ENCODE measurements at places on chromosomes 5 and 9.
A peak's percentile ranks its signal among the peaks of the same experiment; 100 is the strongest.

- DNase-seq: no peak
These were observed 11.7 kb upstream of the FEM1C start for GRCh38 chr5:115556276-115556675.

- no peak for DNase-seq
These were observed 382 bp upstream of the CDKN2B start for GRCh38 chr9:22009506-22009867.

DNA sequence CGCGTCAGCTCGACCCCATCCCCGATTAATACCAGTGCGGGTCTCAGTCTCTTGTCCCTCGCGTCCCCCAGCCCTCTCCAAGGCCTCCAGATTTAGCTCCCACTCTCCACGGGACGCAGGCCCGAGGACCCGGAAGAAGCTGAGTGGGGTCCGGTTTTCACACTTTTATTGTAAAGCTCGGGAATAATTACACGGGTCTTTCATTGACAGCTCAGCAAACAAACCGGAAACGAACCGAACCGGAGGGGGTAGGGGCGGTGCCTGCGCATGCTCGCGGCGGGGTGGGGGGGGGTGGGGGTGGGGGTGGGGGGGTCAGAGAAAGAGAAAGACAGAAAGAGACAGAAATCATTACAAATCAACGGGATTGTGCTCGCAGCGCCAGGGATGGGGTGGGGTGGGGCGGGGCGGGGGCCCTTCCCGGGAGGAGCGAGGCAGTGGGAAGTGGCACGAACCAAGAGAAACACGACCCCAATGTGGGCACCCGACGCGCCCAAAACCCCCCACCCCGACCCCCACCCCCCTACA is 27.9 kb downstream of the PCDH1 start:
- DNase-seq: peak; percentile 11

GRCh38 chr5:98111686-98112085 is 661.8 kb upstream of the RGMB start:
- no peak for DNase-seq

DNA sequence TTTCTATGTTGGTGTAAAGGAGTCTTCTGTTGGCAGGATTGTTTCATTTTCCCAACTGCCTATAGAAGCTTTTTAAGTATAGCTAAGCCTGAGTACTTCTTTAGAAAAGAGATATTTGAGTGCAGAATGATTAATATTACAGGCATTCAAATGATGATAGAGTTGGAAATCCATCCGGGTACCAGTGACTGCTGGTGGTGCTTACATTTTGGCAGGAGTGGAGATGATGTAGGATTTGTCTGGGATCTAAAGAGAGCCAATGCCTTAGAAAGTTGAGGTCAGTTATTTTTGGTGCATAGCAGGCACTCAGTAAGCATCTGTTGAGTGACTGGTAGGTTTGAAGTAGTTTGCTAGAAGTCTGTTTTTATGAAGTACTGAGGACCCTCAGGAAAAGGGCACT is 433.5 kb downstream of the DMAC1 start:
- no peak for DNase-seq

GRCh38 chr5:2699231-2699630 is 52.2 kb downstream of the IRX2 start:
- DNase-seq: no peak

DNA sequence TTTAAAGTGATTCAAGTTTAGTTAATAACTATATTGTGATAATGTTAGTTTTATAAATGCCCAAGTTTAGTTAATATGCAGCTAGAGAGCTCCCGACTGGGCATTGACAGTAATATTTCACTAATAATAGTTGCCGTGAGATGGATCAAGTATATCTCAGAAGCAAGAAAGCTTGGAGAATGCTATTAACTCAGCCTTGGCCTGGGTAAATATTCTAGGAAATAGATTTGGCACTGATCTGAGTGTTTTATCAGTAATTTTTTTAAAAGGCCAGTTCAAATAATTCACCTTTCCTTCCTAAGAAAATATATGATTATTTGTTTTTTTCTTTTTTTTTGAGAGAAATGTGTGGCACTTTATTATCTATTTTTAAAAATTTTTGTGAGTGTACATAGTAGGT is 305.3 kb downstream of the CSNK1G3 start:
- DNase-seq: no peak

GRCh38 chr5:123605822-123606221 is 93.8 kb downstream of the CSNK1G3 start:
- DNase-seq: no peak

GRCh38 chr5:75510417-75510835 is 1.0 kb downstream of the CERT1 start:
- no peak for DNase-seq

DNA sequence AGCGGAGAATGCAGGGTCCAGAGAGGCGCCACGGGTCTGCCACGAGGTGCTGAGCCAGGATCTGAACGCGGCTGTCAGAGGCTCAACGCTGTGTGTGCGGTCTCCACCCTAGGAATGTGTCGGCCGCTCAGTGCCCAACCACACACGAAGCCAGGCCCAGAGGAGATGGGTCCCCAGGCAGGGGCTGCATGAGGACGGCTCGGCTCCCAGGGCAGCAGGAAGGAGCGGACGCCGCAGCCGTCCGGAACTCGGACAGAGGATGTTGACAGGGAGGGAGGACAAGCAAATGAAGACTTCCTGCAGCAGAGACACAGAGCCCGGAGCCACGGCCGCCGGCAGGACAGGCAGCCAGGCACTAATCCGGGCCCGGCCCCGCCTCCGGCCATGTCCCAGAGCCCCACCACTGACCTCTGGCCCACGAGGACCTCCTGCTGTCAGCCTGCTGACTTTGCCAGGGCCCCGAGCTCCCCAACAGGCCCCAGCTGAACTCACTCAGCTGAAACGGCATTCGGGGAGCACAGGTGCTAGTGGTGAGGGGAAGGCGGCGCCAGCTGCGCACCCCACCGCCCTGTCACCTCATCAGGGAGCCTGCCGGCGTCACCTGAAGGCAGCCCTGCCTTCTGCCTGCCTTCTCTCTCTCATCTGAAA is 12.7 kb downstream of the VAV2 start:
- DNase-seq: no peak

GRCh38 chr9:109411069-109411761 is 86.9 kb downstream of the PTPN3 start:
- DNase-seq: no peak

- DNase-seq: no peak
These were observed 536.5 kb upstream of the ACO1 start for GRCh38 chr9:31847963-31848362.

GRCh38 chr5:150489360-150490295 is 18.3 kb upstream of the NDST1 start:
- no peak for DNase-seq

- DNase-seq: no peak
These were observed 170.7 kb downstream of the HSPA4 start for GRCh38 chr5:133222521-133222920.

GRCh38 chr5:157918811-157919742 is 60.1 kb upstream of the CLINT1 start:
- no peak for DNase-seq

GRCh38 chr9:116389541-116390302 is 236.1 kb downstream of the PAPPA start:
- DNase-seq: no peak

DNA sequence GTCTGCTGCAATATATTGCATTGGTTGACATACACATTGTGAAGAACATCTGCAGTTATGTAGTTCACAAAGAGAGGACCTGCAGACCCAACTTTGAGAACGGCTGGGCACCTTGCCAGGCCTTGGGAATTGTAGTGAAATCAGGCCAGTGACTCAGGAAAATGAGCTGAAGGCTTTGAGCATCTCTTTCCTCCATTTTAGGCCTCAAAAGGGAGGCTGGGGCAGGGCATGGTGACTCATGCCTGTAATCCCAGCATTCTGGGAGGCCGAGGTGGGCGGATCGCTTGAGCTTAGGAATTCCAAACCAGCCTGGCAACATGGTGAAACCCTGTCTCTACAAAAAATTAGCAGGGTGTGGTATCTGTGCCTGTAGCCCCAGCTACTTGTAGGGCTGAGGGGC is 1.4 kb upstream of the IPPK start:
- DNase-seq: no peak

GRCh38 chr5:77152441-77152840 is 58.0 kb upstream of the PDE8B start:
- DNase-seq: no peak

DNA sequence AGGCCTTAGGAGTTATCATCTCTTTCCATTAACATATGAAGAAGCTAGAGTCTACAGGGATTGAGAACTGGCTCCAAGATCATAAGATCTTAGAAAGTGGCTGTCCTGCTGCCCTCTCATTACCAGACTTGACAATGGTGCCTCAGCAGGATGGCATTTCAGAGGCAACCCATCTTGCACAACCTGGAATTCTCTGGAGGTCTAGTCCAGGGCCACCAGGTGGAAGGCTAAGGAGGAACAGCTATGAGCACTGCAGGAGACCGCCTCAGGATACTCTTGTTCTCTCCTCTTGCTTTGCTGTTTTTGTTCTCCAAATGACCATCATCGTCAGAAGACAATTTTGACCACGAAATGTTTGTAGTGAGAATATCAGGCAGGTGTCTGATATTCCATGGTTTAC is 322.6 kb downstream of the FBXL17 start:
- DNase-seq: no peak

GRCh38 chr5:163366757-163367156 is 70.6 kb upstream of the CCNG1 start:
- no peak for DNase-seq

DNA sequence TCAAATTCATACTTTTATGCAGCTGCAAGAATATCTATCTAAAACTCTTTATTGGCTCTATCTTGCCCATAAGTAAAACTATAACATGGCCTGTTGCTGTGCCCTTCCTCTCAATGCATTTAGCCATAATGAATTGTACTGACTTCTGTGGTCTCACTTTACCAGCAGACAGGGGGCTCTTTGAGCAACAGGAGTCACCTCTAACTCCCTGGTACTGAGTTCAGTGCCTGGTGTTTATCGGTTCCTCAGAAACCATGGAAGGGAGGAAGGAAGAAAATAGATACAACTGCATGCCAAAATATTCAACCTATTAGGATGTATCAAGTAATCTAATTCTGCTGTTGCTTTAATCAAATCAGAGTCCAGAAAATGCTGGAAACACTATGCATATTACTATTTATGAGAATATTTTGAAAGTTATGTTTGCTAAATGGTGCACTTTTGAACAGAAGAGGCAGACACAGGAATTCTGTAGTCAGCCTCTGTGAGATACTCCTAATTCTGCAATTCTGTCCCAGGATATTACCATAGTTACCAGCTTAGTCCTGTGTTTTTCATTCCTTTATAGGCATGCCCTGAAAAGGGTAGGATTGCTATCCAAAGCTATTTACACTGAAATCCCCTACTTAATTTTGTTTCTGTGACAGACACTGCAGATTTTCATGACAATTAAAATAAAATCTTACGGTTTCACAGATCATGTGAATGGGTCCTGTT is 89.8 kb downstream of the CD180 start:
- no peak for DNase-seq

GRCh38 chr5:98095072-98095471 is 678.4 kb upstream of the RGMB start:
- no peak for DNase-seq

GRCh38 chr9:125932012-125932411 is 184.8 kb downstream of the PBX3 start:
- DNase-seq: no peak

DNA sequence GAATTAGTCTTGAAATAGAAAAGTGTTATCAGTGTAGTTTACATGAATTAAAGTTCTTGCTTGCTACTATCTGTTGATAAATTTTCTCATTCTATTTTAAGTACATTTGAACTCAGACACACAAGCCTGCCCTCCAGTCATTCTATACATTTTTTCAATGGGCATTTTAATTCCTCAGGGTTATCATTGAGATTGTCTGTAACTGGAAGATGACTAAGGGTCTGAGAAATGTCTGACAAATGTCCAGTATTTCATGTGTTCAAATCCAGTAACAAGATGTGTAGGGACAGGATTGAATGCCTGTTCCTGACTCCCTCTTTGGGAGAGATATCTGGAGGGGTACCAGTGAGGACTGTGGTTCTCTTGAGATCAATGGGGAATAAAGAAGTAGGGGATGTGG is 223.9 kb upstream of the ADAMTSL1 start:
- DNase-seq: no peak

DNA sequence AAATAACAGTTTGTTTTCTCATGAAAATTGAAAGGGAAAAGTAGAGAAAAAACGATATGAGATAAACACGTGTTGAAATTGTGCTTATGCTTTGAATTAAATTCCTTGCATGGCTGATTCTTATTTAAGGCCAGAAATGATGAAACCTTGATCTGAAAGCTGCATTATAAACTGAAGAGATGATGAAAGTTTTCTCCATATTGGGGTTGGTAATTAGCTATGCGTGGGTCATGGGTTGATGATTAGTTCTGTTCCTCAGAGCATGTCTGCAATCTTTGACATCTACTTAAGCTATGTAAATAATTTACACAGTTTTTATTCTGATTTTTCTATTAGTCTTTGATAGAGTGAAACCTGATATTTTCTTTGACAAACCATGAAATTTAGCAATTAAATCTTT is 264.1 kb downstream of the CD180 start:
- no peak for DNase-seq

- no peak for DNase-seq
These were observed 12.3 kb downstream of the TLE4 start for GRCh38 chr9:79583952-79584654.

DNA sequence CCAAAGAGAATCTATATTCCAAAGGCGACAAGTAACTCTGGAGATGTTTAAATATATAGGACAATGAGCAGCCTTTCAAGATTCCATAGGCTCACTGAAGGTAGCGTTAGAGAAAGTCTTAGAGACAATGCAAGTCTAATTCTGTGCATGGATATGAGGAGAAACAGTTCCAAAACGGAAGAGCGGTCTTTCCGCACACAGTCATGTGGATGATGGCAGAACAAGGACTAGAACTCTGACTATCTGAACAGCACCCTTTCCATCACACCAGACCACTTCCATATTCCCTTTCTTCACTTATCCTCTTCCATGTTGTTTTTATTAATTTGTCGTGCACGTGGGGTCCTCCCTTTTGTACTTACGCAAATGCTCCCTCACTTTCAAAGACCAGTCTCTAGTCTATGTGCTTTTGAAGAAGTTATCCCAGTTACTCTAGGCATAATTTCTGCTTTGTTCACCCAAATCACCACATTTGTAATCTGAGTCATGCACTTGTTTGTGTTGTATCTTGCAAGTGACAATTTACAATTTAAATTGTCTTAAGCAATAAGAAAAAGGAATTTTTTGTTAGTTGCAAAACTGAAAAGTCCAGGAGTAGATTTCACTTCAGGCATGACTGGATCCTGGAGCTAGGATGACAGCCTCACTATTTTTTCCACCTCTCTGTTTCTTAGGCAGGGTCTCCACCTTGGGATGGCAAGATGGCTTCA is 116.0 kb upstream of the ADRA1B start:
- no peak for DNase-seq

DNA sequence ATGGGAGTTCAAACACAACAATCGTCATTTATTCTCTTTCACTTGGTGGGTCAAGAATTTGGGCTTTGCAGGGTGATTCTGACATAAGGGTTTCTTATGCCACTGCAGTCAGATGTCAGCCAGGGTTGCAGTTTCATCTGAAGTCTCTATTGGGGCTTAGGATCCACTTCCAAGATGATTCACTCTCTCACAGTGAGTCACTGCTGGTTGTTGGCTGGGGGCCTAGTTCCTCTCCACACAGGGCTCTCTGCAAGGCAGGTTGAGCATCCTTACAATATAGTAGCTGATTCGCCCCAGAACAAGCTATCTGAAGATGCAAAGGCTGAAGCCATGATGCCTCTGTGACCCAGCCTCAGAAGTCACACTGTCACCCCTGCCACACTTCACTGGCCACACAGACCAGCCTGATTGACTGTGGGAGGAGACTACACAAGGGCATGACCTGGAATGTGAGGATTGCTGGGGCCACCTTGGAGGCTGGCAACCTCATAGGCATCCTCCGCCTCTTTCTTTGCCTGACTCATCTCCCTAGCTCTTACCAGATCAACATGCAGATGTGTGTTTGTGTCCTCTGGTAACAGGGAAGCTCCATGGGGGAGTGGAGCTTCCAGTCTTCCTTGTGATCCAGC is 4.5 kb upstream of the CARD19 start:
- DNase-seq: no peak
